ENCODE measurements at places on chromosomes 6 and 20. TPM values are rescaled to one million over a fixed set of nuclear protein-coding genes. Genes with fewer than 3 reads are reported as not detected.

POPDC3 gene
- total RNA-seq = not detected

- no peak for DNase-seq
Observed at GRCh38 chr20:46356195-46357029, 48.1 kb upstream of the CDH22 start.

- no peak for DNase-seq
Observed at GRCh38 chr6:159676890-159677505, 16.0 kb downstream of the SOD2 start.

GRCh38 chr20:51639206-51639832 lies 96.8 kb upstream of the NFATC2 start:
- DNase-seq = peak; percentile 66

DDAH2 gene
- total RNA-seq = 31.9 TPM

- DNase-seq = peak; percentile 63
Observed at GRCh38 chr6:79077715-79078074, 359 bp downstream of the PHIP start.
